ENCODE measurements at places on chromosomes 1 and 21.

DNA sequence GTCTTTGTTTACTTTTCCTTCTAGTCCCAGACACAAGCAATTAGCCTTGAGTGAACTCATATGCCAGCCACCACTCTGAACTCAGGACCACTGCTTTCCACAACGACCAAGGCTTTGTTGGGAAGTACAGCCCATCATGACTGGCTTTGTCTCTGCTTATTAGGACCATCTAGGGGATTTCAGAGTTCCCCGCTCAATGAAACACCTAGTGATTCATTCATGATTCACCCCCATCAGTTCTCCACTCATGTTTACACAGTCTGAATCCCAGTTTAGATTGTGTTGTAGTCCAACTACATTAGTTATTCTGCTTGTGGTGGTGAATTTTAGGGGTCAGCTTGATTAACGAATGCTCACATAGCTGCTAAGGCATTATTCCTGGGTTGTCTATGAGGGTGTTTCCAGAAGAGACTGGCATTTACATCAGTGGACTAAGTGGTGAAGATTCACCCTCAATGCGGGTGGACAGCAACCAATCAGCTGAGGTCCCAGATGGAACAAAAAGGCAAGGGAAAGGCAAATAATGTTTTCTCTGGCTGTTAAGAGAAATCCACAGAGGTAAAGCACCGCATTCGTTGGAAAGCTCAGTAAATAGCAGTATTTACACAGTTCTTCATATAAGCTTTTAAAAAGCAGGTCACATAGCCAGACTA is 122.7 kb downstream of the RGS21 start:
- no peak for DNase-seq

DNA sequence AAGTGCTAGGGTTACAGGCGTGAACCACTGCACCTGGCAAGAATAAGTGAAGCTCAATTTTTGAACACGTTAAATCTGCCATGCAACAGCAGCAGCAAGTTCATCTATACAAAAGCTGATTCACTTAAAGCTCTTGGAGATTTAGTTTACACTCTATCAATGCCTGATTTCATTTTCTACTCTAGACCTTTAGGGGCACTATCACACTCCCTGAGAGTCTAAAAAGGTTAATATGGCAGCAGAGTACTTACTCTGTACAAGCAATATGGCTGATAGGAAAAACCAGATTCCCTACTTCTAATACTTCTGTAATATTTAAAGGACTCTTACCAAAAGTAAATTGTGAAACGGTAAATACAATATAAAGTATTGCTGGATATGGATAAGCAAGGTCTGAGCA is 4.8 kb downstream of the RBM34 start:
- DNase-seq: no peak

- no peak for DNase-seq
These were observed 827 bp downstream of the FMN2 start for GRCh38 chr1:240092301-240093119.

GRCh38 chr1:43973981-43974442 is 748 bp upstream of the ATP6V0B start:
- no peak for DNase-seq

GRCh38 chr1:100037656-100037926 is 67.8 kb downstream of the SLC35A3 start:
- DNase-seq: no peak

DNA sequence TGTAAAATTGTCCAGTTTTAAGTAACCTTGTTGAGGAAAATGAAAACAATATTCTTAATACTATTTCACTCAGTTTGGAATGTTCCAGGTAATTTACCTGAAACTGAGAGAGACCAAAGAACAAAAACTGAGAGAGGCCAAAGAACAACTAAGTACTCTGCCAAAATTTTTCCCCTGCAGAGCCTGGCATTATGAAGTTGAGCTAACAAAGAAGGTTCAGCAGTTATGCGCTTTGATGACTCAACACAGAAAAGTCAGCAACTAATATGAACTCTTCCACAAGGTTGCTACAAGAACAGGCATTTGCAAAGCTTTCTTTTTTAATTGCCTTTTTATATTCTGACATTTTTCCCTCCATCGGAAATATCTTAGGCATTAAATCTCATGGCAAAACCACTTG is 270.9 kb downstream of the CHRM3 start:
- no peak for DNase-seq

GRCh38 chr1:208534979-208535378 is 290.8 kb upstream of the PLXNA2 start:
- no peak for DNase-seq

DNA sequence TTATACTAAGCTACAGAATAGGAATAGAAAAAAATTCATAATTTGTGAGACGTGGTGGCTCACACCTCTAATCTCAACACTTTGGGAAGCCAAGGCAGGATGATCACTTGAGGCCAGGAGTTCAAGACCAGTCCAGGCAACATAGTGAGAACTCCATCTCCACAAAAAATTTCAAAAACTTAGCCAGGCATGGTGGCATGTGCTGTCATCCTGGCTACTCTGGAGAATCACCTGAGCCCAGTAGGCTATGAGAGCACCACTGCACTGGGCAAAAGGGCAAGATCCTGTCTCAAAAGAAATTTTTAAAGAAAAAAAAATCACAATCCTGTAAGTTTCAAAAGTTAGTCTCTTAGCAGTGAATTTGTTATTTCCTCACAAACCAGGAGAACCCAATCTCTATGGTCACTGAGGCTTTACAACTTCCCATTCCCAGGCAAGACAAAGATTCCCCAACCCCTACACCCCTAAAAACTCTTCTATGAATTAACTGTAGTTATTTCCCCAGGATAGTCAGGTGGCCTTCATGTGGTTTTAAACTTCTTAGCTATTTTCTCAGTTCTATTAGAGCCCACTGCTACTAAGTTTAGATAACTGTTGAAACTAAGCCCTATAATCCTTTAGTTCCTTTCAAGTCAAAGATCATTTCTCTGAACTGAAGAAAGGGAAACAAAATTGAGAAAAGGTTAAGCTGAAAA is 74.5 kb downstream of the FOXJ3 start:
- no peak for DNase-seq

DNA sequence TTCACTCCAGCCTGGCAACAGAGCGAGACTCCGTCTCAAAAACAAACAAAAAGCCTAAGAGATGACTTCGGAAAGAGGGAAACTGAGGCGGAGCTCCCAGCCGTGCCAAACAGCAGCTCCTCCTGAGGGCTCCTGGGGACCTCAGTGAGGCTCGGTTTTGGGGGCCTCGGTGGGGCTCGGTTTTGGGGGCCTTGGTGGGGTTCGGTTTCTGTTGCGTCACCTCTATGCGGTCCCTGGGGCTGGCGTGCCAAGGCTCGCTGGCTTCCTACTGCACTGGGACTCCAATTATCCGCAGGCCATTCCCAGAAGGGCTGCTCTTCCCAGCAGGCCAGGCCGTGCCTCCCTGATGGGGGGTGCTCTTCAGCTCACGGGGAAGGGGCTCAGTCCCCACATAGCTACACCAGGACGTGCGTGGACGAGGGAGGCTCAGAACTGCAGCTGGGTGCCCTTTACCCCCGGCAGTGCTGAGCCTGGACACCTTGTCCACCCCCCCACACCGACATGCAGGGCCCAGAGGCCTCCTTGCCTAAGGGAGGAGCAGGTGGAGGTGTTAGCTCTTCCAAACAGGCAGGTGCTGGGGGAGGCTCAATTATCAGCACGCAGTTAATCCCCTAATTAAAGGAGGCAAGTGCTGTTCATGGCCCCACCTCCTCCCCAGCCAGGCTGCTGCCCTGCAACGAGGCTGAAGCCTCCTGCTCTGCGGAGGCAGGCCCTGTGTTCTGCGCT is 5.1 kb upstream of the C1orf159 start:
- DNase-seq: no peak

DNA sequence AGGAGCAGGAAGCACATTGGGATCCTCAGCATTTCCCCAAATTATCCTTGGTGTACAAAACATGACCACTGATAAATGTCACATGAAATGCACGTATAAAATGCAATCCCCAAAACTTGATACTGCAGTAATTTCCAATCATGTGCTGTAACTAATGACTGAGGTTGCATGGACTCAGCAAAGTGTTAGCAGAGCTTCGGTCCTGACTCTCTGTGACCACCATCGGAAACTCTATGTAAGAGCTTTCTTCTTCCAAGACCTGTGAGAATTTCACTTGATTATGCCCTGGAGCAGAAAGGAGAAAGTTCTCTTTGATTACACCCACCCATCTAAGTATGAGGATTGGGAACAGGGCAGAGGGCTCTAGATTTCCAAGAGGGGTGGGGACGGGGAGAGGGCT is 908 bp downstream of the CD53 start:
- no peak for DNase-seq

- no peak for DNase-seq
These were observed 103.4 kb downstream of the WDR4 start for GRCh38 chr21:42775891-42776290.

DNA sequence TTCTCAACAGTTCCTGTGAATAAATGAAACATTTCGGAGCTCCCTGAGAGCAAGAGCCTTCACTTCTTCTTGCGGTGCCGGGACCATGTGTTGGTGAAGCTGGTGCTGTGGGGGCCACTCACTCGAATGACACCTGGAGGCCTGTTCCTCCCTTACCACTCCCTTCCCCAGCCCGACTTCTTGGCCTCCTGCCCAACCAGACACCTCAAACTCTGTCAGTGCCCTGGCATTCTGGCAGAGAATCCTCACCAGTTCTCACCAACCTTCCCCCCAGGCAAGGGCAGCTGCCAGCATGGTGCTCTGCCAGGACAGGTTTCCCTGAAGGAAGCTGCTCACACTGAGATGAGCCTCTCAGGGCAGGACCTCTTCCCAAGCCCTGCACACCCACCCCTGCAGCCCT is 68.3 kb downstream of the MPZL1 start:
- DNase-seq: no peak

DNA sequence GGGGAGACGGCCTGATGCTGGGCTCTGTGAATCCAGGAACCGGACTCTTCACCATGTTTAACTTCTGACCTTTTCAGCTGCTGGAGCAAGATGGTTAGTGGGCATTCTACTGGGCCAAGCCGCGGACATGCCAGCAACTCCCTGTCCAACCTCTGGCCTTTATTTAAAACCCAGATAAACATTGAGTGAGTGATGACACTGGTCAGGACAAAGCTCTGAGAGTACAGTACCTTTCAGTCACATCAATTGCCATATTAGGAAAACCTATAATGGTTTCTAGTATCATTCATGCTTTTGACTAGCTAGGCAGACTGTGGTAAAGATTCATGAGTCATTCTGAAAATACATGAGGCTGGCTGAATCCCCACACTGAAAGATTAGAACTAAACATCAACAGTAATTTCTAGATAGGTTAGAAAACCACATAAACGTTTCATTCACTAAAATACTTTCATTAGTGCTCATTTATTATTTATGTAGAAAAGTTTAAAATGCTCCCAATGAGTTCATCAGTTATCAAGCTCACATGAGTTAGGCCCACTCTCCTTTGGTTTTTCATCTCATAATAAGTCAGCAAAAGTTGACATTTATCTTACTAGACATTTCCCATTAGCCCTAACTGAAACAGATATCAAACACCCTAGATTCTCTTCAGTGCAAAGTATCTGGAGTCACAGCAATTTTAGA is 7.1 kb upstream of the ACTA1 start:
- DNase-seq: no peak

DNA sequence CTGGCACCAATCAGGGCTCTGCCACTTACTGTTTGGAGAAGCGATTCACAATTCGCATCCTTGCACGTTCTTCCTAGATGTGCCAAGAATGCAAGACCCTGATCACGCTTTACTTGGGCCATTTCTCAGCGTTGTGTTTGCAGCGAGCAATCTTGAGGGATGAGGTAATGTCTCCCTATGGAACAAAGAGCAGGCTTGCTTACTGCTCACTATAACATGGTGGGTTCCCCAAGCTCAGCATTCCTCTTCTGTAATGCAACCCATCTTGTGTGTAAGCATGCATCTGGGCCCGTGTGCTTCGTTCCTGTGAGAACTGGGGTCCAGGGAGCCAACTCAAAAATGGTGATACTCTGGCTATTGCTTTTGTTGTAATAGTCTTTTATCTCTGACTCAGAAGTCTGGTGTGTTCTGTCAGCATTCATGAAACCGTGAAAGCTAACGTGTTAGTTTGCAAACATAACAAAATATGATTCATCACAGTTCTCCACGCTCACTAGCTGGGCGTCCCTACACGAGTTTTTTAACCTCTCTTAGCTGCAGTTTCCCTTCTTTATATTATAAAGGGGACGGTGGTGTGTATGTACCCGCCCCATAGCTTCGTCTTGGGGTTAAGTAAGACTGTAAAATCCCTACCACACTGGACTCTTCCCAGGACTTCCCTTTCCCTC is 33.3 kb downstream of the DNTTIP2 start:
- no peak for DNase-seq

- DNase-seq: no peak
These were observed 98.4 kb upstream of the LYPLAL1 start for GRCh38 chr1:219075121-219075879.

GRCh38 chr1:218323568-218324225 is 21.4 kb upstream of the TGFB2 start:
- no peak for DNase-seq

- no peak for DNase-seq
These were observed 11.6 kb upstream of the SAMD11 start for GRCh38 chr1:911875-912739.

DNA sequence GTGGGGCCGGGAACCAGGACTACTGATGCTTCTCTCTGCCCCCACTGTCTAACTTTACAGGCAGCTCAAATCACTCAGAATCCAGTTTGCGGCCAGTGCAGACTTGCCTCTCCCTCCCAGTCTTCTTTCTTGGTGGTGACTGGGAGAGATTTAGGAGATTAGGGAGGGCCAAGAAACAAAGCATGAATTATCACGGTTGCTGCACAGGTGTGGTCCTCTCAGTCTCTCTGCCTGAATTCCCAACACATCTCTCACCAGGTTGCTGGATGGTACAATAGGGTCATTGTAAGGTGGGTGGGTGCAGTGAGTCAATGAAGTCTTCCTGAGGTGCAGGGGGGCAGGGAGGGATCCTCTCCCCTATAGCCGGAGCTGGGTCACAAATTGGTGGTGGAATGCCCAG is 12.6 kb downstream of the S100A11 start:
- DNase-seq: no peak

- DNase-seq: no peak
These were observed 2.3 kb downstream of the KCNC4 start for GRCh38 chr1:110212169-110213142.

GRCh38 chr1:91877574-91878208 is 8.3 kb downstream of the TGFBR3 start:
- no peak for DNase-seq

DNA sequence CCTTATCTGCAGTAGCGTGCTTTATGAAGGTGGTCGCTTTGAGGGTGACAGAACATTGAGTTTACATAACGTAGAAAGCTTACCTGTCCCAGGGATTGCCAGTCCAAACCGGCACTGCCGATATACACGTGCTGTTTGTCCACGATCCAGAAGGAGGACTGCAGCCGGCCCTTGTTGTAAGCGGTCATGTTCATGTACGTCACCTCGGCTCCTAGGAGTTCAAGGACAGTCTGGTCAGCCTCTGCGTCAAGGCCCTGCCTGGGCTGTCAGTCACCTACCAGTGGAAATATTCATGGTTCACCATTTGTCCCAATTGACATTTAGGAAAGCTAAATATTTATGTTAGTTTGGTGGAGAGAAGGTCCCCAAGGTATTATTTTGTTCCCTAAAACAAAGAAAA is 221.0 kb upstream of the MAP1LC3C start:
- no peak for DNase-seq

Measured in activated CD4-positive, alpha-beta T cell treated with anti-CD3 and anti-CD28 coated beads, Interleukin-2, amount 50 U/mL, for 24 hours (primary cell).